Placental pericyte (primary cell): ENCODE measurements at places on chromosomes 6 and 20. TPM values are rescaled to one million over a fixed set of nuclear protein-coding genes. Genes with fewer than 3 reads are reported as not detected.

CFB gene
- total RNA-seq: 2.3 and 62.8 TPM in 2 replicates

TCP1 gene
- 131 and 327 TPM in 2 replicates for total RNA-seq

SCUBE3 gene
- total RNA-seq: 0.22 and 9.9 TPM in 2 replicates

PDE10A gene
- 2.0 and 11.6 TPM in 2 replicates for total RNA-seq
